ENCODE measurements at places on chromosomes 7 and 10.
A peak's percentile ranks its signal among the peaks of the same experiment; 100 is the strongest.

GRCh38 chr7:107387573-107388219 lies 82.2 kb upstream of the GPR22 start:
- peak; percentile 77 for DNase-seq

DNA sequence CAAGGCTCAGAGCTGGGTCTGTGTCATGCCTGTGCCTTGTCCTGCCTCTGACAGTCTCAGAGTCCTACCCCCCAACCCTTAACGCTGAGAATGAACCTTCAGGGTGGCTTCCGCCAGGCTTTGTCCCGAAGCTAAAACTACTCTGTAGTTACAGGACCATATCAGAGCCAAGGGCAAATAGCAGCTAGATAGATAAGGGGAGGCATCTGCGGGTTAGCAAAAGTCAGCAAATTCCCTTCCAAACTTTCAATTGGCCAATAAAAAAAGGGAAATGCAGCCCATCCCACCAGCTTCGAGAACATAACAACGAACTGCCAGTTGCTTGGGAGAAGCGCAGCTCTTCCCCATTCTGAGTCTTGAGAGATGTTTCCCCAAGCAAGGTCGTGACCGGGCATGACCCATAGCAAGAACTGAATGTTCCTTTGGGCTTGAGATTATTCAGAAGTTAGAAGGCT lies 17.7 kb downstream of the CCL24 start:
- DNase-seq, result no peak

- no peak for DNase-seq
Observed at GRCh38 chr7:123738356-123738755, 10.4 kb downstream of the WASL start.

- no peak for DNase-seq
Observed at GRCh38 chr10:96310321-96310669, 6.1 kb downstream of the DNTT start.

- DNase-seq, result peak; percentile 22
Observed at GRCh38 chr7:4607311-4607729, 74.8 kb upstream of the FOXK1 start.

GRCh38 chr7:98830972-98831548 lies 38.8 kb downstream of the TMEM130 start:
- no peak for DNase-seq

DNA sequence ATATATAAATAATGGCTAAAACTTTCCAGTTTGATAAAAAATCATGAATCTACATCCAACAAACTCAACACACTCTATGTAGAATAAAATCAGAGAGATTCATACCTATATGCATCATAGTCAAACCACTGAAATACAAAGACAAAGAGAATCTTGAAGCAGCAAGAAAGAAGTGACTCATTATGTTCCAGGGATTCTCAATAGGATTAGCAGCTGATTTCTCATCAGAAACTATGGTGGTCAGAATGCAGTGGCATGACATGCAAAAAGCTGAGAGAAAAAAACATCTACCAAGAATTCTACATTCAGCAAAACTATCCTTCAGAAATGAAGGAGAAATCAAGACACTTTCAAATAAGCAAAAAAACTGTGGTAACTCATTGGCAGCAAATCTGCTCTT lies 187.4 kb downstream of the RNLS start:
- peak; percentile 47 for DNase-seq

- DNase-seq, result no peak
Observed at GRCh38 chr10:127158662-127159061, 37.7 kb downstream of the INSYN2A start.

GRCh38 chr10:27312854-27313253 lies 72.3 kb upstream of the ACBD5 start:
- DNase-seq, result no peak

DNA sequence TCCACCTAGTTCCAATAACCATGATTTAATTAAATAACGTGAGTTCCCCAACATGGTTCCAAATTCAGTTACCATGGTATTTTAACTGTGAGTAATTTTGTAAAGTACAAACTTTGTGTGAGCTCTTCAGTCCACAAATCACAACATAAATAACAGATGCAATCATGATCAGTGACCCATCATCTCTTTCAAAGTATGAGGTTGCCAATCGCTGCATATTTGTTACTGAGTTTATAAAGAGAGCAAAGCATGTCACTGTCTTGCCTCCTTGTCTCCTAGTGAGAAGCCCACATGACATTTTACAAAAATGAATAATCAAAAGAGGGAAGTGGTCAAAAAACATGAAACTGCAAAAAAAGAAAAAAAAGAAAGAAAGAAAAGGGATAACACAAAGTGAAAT lies 69.1 kb upstream of the PDSS1 start:
- no peak for DNase-seq

DNA sequence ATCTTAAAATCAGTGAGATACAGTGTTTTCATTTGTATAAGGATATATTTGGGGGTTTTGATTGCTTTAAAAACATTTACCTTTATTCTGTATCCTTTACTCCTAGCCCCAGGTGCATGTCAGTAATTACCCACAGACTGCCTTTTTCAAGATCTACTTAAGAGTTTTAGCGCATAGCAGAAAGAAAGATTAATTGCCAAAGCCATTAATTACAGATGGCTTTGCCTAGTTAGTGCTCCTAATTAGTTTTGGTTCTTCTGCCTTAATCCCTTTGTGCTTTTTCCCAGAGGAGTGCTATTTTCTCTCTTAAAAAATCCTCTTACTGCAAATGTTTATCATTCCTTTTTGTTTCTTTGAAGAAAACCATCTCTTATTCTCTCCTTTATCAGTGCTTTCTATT lies 122.8 kb downstream of the MAPK8 start:
- no peak for DNase-seq

DNA sequence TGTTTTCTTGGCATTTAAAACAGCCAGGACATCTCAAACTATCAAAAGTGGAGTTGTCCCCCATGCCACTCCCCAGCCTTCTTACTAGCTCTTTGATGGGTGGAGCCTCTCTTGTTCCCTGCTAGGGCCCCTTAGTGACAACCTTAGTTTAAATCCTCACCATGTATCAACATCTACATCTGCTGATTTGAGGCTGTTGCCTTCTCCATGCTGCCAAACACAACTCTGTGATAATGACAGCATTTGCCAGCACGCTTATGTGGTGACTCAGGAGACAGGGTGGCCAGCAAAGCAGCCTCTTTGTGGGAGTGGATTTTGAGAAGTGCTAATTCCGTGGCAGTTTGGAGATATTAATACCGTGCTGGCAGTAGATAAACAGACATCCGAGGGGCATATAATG lies 145.4 kb downstream of the LRRC4 start:
- peak; percentile 72 for DNase-seq

- DNase-seq, result no peak
Observed at GRCh38 chr10:56844978-56845529, 484.0 kb upstream of the ZWINT start.

GRCh38 chr7:151403764-151404163 lies 6.1 kb downstream of the WDR86 start:
- DNase-seq, result peak; percentile 14

DNA sequence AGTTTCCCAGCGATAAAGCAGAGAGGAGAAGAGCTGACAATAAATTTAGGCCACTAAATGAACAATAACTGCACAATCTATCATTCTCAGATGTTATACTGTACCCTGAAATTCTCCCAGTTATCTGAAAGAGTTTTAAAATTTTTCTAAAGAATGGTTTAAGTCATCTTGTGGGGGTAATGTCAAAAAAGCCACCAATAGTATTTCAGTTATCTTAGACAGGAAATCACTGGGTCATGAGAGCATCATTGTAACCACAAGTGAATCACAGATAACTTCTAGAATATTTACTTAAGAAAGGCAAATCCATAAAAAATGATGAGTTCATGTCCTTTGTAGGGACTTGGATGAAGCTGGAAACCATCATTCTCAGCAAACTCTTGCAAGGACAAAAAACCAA lies 147.1 kb downstream of the DNAJB9 start:
- peak; percentile 25 for DNase-seq

- DNase-seq, result peak; percentile 96
Observed at GRCh38 chr10:78543749-78544362, 510.2 kb downstream of the RPS24 start.

GRCh38 chr7:270351-270983 lies 19.5 kb upstream of the FOXL3 start:
- DNase-seq, result no peak

- no peak for DNase-seq
Observed at GRCh38 chr10:101617824-101618568, 29.9 kb downstream of the DPCD start.

GRCh38 chr7:136874393-136875032 lies 6.1 kb downstream of the CHRM2 start:
- peak; percentile 21 for DNase-seq

DNA sequence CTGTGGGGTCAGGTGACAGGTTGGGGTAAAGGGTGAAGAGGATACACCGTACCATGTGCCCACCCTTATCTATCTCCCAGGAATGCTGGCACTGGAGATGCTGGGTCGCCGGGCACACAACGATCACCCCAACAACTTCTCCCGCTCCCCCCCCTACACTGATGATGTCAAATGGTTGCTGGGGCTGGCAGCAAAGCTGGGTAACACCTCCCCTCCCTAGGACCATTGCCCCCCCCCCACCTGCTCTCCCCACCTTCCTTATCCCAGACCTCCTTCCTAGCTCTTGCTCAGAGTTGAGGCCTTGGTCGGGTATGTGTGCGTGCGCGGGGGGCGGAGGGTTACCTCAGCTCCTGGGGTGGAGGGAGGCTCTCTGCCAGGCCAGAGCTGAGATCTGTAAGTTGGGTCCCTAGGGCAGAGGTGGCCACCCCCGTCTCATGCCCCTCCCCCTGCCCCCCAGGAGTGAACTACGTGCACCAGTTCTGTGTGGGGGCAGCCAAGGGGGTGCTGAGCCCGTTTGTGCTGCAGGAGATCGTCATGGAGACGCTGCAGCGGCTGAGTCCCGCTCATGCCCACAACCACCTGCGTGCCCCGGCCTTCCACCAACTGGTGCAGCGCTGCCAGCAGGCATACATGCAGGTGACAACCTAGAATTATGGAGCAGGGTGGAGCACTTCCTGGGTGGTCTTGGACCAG lies 10.7 kb downstream of the NDST2 start:
- DNase-seq, result no peak

DNA sequence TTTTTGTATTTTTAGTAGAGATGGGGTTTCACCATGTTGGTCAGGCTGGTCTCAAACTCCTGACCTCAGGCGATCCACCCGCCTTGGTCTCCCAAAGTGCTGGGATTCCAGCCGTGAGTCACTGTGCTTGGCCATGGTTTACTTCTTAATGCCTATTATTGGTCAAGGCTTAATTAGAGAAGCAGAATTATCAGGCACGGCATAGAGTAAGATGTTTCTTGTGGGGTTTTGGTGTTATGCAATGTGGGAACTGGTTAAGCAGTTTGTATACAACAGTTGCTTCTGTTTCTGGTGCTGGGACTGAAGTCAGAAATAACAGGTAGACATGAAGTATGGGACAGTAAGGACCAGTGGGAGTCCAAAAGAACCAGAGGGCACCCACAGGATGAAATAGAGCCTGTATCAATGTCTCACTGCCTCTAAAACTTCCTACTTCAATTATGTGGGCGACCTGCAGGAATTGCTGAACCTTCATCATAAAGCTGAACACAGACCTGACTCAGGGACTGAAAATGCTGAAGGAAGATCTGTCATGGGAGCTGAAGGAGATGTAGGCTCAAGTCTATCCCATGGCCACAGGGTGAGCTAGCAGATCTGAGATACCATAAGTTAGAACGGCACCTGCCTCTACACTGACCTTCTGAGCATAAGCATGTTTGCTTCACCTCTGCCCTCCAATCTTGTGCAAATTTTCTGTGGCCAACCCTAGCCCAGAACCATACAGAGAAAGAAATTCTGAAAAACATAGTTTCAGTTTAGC lies 38.3 kb upstream of the VCL start:
- peak; percentile 27 for DNase-seq

- DNase-seq, result no peak
Observed at GRCh38 chr10:99045671-99046070, 190.0 kb downstream of the HPSE2 start.

GRCh38 chr10:32882076-32882475 lies 76.0 kb downstream of the ITGB1 start:
- no peak for DNase-seq
